T-helper 1 cell (primary cell): ENCODE measurements at places on chromosomes 5 and 9.

DNA sequence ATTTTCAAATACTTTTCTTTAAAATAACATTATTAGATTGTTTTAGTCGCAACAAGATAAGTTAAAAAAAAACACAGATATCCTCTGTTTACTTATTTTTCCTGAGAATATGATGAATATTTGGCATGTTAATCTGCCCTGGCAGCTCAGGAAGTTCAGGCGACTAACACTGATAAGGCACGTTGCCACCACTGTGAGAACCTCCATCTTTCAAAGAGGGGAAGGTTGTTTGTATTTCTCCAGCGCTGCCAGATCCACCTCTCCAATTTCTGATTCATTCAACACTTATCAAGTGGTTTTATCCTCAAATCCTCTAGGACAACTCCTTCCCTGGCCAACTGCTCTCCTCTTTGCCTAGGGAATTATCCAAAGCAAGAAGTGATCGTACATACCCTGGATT is 21.8 kb downstream of the CTNNAL1 start:
- DNase-seq = no peak

- no peak for DNase-seq
Observed at GRCh38 chr5:140295414-140295813, 7.5 kb downstream of the PFDN1 start.

GRCh38 chr9:131186622-131187021 is 61.2 kb downstream of the NUP214 start:
- no peak for DNase-seq

- DNase-seq = no peak
Observed at GRCh38 chr9:133023117-133023890, 7.5 kb upstream of the GTF3C5 start.

- no peak for DNase-seq
Observed at GRCh38 chr5:107682533-107682932, 11.8 kb upstream of the EFNA5 start.

GRCh38 chr9:135989722-135990467 is 28.7 kb upstream of the UBAC1 start:
- DNase-seq = peak; percentile 25

DNA sequence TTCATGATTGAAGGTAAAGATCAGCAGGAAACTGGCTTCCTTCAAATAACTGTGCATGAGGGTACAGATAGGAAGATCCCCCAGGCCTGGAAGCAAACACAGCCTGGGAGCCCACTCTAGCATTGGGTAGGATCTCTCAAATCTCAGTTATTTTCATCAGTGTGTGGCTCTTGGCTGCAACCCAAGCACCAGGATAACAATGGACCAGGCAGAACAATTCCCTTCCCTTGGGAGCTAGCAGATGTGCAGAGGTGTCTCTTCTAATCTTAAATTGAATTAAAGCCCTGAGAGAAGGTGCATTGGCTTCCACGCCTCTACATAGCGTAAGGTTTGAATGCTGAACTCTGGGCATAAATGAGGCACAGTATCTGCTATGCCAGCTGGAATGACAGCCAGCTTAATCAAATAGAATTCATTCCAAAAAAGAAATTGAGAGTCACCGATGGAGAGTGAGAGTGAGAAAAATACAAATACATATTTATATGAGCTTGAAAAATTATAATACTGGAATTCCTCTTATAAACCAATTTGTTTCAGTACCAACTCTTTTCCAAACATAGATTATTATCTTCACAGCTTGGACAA is 957.3 kb downstream of the CDH12 start:
- DNase-seq = no peak

- no peak for DNase-seq
Observed at GRCh38 chr9:111412280-111412679, 71.9 kb downstream of the ECPAS start.

DNA sequence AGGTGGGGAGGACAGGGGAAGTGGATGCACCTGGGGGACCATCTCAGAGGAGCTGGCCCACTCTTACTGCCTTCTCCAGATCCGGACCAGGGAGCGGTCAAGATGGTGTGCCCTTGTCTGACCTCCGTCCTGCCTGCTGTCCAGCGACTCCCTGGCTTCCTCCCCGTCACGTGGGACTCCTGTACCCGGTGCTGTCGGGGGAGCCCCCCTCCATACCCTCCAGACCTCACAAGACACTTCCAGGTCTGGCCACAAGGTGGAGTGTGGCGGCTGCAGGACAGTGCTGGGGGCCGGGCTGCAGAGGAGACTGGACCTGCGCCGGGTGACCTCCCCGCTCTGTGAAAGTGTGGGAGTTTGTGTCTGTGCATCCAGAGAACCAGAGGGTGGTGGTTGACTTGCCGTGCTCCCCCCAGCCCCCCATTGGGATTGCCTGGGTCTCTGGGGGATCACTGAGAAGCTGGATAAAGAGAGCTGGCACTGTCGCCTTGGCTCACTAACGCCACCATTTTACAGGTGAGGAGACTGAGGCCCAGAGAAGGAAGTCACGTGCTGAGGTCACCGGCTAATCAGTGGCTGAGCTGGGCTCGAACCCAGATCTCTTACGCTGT is 1.9 kb upstream of the CRB2 start:
- peak; percentile 32 for DNase-seq

- no peak for DNase-seq
Observed at GRCh38 chr5:166497496-166498104, 1793.8 kb upstream of the WWC1 start.

GRCh38 chr5:175809531-175810121 is 61.8 kb upstream of the CPLX2 start:
- DNase-seq = no peak
